Heart right ventricle (tissue), 16 donors: ENCODE measurements at places on chromosomes 3 and 15. TPM values are rescaled to one million over a fixed set of nuclear protein-coding genes. Genes with fewer than 3 reads are reported as not detected.

- H3K4me1 ChIP-seq: peaks cover 6% of the 10 kb centered on the region
- H3K27me3 ChIP-seq: no peaks in the 10 kb centered on the region
- H3K36me3 ChIP-seq: no peaks in the 10 kb centered on the region
- DNase-seq: no peak
- H3K27ac ChIP-seq: no peak overlapping the region
Observed at GRCh38 chr3:188746291-188746783, 425.4 kb upstream of the TPRG1 start.

DNA sequence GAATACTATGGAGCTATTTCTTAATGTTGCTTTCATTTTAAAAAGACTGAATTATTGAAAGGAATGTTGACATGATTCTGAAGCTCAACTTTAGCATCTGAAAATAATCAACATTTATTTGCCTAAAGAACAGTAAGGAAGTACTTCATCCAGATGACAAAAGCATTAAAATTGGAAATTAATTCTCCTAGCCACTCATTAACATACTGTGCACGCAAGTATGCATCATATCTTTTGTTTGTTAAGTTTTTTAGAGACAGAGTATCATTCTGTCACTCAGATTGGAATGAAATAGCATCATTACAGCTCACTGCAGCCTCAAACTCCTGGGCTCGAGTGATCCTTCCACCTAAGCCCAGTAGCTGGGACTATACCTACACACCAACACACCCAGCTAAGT, 632.1 kb upstream of the ALCAM start:
- H3K27ac ChIP-seq: no peak overlapping the region
- no peak overlapping the region for H3K4me3 ChIP-seq
- H3K36me3 ChIP-seq: no peaks in the 10 kb centered on the region
- H3K27me3 ChIP-seq: no peaks in the 10 kb centered on the region

DNA sequence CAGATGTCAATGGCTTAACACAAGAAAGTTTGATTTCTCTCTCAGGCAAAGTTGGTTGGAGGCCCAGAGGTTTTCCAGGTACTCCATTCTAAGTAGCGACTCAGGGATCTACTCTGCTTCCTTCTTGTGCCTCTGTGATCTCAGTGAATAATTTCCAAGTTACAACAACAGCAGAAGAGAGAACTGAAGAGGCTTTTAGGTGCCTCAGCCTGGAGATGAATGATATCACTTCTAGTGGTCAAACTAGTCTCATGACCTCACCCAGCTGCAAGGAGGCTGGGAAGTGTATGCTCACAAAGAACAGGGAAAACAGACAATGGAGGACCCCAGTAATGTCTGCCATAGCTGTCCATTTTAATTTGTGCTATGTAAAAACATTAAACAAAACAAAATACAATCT, 4.6 kb upstream of the PRICKLE2 start:
- no peak for DNase-seq
- H3K27ac ChIP-seq: no peak overlapping the region
- H3K4me3 ChIP-seq: no peak overlapping the region
- H3K4me1 ChIP-seq: peaks cover 19% of the 10 kb centered on the region
- no peaks in the 10 kb centered on the region for H3K27me3 ChIP-seq

The GALNT15 gene
- polyA plus RNA-seq: 10.9 TPM

The EOMES gene
- polyA plus RNA-seq: 0.07 TPM

GRCh38 chr3:196016485-196016884, 65.4 kb downstream of the TFRC start:
- no peaks in the 10 kb centered on the region for H3K4me1 ChIP-seq
- no peak overlapping the region for H3K27ac ChIP-seq
- no peak overlapping the region for H3K4me3 ChIP-seq
- DNase-seq: no peak

DNA sequence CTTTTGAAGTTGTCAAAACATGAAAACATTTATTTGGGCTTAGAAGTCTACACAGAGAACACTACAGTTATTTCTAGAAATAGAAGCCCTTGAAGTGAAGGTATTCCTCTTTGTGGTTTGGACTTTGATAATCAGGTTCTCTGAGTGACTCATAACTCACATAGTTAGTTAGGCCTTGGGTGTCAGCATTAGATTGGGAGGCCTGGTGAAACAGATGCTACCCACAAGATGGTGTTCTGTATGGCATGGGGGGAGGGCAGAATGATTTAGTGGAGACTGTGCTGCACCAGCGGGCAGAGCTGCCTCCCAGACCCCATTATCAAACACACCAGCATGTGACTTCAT, 108.9 kb upstream of the ETV5 start:
- no peak overlapping the region for H3K27ac ChIP-seq
- H3K4me1 ChIP-seq: peaks cover 39% of the 10 kb centered on the region
- H3K36me3 ChIP-seq: no peaks in the 10 kb centered on the region

DNA sequence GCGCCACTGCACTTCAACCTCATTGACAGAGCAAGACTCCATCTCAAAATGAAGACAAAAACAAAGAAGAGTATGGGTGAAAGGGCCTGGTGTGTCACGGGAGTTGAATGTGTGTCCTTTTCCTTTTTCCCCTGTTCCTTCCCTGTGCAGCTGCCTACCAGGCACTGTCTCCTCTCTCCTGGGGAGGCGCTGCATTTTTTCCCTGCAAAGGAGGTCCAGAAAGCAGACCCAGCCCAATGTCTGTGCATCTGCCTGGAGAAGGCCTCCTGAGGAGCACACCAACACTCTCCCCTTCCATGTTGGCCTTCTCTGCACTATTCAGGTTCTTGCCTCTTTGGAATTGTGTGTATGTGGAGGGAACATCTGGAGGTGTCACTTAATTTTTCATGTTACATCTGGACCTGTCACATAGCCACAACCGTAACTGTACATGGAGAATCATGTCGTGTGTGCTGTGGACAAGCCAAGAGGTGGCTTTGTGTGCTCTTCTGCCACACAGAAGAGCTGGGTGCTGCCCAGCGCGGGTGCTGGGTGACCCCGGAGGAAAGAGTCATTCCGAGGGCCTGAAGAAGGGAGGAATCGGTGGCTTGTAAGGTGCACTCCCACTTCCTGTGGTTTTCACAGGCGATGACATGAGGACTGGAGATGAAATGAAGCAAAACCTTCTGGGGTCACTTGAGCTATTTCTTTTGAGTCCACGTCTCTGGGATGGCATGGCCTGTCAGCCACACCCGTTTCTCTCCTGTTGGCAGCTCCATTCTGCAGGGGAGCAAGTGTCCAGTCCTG, 46.5 kb upstream of the CGNL1 start:
- peaks cover 8% of the 10 kb centered on the region for H3K4me1 ChIP-seq
- DNase-seq: no peak
- no peaks in the 10 kb centered on the region for H3K36me3 ChIP-seq
- H3K4me3 ChIP-seq: no peak overlapping the region
- H3K27me3 ChIP-seq: no peaks in the 10 kb centered on the region
- H3K27ac ChIP-seq: no peak overlapping the region

DNA sequence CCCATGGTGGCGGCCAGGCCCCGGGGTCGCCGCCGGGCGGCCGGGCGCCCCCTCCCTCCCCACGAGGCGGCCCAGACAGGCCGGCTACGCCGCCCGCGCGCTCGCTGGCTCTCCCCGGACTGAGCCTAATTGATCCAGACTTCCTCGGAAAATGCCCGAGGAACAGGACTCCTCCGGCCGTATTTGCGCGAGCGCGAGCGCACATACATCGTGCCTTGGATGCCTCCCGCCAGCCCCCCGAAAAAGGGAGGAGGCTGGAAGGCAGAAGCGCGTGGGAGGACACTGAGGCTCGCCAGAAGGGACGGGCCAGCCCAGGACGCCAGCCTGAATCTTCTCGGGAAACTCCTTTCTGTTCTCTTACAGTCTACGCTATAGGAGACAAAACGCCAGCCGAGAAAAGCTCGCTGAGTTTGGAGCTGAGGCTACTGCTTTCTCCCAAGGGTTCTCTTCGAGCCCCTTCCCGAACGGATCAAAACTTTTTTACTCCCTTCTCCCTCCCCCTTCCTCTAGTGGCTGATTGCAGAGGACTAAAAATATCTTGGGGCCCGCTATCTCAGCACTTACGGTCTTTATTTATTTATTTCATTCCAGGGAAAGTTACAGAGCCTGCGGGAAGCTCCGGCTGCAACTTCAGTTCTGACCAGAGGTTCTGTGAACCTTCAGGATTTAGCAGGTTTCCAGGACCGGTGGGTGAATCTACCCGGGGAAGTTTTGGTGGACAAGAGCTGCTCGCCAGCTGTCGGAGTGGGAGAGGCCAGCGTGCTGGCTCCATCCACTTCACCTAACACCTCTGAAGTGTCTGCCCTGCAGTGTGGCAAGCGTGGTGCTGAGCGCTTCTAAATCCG, at the start of gene PDZRN3:
Gene PDZRN3, minus strand, starts transcription at position 121 of the 845 bp plus-strand sequence.
- DNase-seq: peak; percentile 61
- H3K27me3 ChIP-seq: peaks cover 9% of the 10 kb centered on the region
- peak within 1 kb of the TSS; percentile 66 for H3K4me3 ChIP-seq
- no peaks in the 10 kb centered on the region for H3K36me3 ChIP-seq

DNA sequence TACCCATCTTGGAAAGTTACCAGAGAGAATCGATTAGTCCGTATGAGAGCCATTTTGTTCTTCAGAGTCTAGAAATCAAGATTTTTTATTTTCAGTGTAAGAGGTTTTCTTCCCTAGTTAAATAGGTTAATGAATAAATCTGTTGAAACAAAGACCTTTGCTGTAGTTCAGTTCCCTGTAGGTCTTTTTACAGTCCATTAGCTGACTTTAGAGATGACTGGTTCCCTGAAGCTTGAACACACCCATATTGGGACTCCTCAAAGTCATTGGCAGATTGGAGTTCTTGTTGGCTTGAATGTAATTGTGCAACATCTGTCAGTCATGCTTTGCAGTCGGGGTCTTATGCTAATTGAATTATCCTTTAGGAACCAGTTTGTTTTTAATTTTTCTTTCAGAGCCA, 45.3 kb downstream of the SEMA6D start:
- H3K27ac ChIP-seq: no peak overlapping the region
- H3K36me3 ChIP-seq: peaks cover 35% of the 10 kb centered on the region
- no peak for DNase-seq
- H3K4me3 ChIP-seq: no peak overlapping the region

- no peaks in the 10 kb centered on the region for H3K36me3 ChIP-seq
- no peak overlapping the region for H3K27ac ChIP-seq
- H3K4me1 ChIP-seq: no peaks in the 10 kb centered on the region
- H3K27me3 ChIP-seq: peaks cover 29% of the 10 kb centered on the region
Observed at GRCh38 chr15:59838900-59839299, 149.8 kb upstream of the BNIP2 start.

The PIGZ gene
- 7.3 TPM for polyA plus RNA-seq

The CCDC174 gene
- 18.6 TPM for polyA plus RNA-seq

GRCh38 chr3:71640331-71640983, 56.9 kb upstream of the FOXP1 start:
- no peak overlapping the region for H3K4me3 ChIP-seq
- H3K36me3 ChIP-seq: no peaks in the 10 kb centered on the region
- H3K27me3 ChIP-seq: no peaks in the 10 kb centered on the region

DNA sequence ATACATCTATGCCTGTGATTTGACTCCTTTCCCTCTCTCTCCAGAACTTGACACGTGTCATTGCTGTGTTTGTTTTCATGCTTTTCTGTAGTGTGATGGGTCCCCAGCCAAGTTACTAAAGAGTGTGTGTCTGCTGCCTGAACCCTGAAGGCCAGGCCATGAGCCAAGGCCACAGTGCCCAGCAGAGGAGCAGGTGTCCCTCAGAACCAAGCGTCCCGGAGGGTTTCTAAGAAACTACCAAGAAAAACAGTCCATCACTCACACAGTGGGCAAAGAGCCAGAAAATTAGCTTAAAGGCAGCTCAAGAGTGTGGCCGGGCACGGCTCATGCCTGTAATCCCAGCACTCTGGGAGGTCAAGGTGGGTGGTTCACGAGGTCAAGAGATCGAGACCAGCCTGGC, 35.2 kb downstream of the FBXO45 start:
- no peaks in the 10 kb centered on the region for H3K4me1 ChIP-seq
- H3K36me3 ChIP-seq: no peaks in the 10 kb centered on the region
- no peak for DNase-seq
- H3K27me3 ChIP-seq: peaks cover 10% of the 10 kb centered on the region

- DNase-seq: no peak
- H3K27me3 ChIP-seq: no peaks in the 10 kb centered on the region
- no peaks in the 10 kb centered on the region for H3K36me3 ChIP-seq
- no peaks in the 10 kb centered on the region for H3K4me1 ChIP-seq
- no peak overlapping the region for H3K27ac ChIP-seq
Observed at GRCh38 chr3:1355691-1356090, 262.9 kb downstream of the CNTN6 start.

DNA sequence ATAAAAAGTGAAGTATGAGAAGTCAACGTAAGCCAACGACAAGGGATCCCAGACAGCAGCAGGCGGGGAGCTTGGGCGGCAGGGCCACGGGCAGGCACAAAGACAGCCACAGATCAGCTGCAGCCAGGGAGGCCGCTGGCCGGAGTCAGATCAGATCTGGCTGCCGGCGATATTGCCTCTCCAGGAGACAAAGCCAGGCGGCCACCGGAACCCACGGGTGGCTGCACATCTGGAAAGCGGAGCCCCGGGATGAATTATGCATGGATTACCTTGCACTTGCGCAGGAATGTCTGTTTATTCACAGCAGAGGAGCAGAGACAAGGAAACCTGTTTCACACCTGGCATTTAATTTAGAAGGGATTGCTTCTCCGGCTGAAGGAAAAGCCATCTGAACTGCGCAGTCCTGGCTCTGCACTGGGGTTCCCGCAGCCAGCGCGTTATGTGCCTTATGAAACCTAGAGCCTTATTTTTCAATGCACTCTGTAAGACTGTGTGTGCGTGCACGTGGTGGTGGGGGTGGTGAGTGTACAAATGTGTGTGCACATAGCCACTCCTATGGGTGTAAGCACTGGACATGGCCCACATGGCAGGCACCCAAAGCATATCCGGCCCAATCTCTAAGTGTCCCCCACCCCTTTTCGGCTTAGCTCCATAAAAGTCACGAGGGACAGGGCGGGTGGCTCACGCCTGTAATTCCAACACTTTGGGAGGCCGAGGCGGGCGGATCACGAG, 427.8 kb upstream of the MCTP2 start:
- no peaks in the 10 kb centered on the region for H3K27me3 ChIP-seq
- H3K27ac ChIP-seq: no peak overlapping the region
- no peak overlapping the region for H3K4me3 ChIP-seq
- H3K36me3 ChIP-seq: no peaks in the 10 kb centered on the region
- peak; percentile 26 for DNase-seq

The ARL6IP5 gene
- polyA plus RNA-seq: 156 TPM

The IL17RC gene
- 62.3 TPM for polyA plus RNA-seq

The COL8A1 gene
- polyA plus RNA-seq: 8.3 TPM

DNA sequence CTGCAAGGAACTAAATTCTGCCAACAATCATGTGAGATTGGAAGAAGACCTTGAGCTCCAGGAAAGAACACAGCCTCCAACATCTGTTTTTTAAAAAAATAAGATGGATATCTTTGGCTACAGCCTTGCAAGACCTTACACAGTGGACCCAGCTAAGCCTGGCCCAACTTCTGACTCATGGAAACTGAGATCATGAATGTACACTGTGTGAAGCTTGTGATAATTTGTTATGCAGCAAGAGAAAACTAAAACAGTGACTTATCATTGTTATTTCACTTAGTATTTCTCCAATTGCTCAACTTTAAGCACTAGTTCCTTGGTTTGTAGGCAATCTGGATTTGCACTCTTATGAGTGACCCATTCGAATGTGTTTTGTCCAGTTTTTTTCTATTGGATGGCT, 29.3 kb downstream of the SHQ1 start:
- no peak for DNase-seq

The VEPH1 gene
- polyA plus RNA-seq: not detected
